ENCODE measurements at places on chromosomes 2 and 18.

GRCh38 chr2:219515874-219516629 lies 1.8 kb downstream of the ASIC4 start:
- no peak for DNase-seq

DNA sequence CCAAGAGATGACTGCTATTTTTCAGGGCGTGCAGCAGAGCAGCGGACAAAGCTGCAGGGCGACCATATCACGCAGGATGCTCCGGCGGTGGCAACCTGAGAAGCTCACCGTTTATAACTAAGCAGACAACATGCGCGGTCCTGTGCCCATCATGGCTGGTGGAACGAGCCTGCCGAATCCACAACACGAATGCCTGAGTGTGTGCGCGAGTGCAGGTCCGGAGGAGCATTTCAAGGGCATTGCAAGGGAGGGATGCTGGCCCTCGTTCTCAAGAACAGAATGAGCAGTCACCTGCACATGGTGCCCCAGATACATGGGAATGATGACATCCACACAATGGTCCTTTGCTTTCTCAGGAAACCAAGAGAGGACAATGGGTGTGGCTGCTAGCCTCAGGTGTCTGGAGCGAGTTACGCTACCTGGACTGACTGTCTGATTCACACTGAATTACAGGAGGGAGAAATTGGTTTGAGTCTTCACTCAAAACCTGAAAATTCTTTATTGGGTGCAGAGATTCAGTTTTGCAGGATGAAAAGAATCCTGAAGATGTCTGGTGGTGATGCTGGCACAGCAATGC lies 39.8 kb downstream of the TBC1D8 start:
- no peak for DNase-seq

- DNase-seq: no peak
Observed at GRCh38 chr2:95054016-95054415, 28.5 kb downstream of the MAL start.

- DNase-seq: no peak
Observed at GRCh38 chr2:27977731-27978312, 87.3 kb downstream of the BABAM2 start.

DNA sequence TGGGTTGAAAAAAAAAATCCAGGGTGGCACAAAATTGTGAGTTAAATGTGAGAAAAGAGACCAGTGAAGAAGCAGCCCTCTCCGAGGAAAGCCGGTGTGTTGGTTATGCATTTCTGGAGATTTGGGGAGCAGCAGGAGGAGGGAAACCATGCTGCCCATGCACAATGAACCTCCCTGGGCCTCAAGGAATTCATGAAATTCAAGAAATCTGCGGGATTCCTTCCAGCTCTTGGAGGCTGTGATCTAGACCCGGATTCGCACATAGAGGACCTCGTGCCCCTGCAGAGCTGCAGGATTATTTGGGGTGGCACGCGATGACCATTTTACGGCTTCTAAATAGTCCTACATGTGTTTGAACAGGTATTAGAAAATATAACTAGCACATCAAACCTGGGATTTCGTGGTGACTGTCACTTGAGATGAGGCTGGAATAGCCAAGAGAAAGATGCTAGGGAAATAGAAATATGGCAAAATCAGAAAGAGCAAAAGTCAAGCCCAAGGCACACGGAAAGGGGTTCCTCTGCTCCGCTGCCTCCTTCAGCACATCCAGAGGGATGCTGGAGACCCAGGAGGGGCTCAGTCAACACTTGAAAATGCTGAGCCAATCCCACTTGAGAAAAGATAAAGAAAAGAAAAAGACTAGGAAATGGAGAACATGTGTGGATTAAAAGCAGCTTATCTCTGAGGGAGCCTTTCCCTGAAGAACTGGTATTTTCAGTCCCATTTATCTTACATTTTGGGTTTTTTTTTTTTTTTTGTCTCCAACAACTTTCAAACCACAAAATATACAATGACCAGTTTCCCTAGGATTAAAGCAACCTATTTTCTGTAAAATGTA lies 22.0 kb downstream of the KCTD1 start:
- DNase-seq: no peak

DNA sequence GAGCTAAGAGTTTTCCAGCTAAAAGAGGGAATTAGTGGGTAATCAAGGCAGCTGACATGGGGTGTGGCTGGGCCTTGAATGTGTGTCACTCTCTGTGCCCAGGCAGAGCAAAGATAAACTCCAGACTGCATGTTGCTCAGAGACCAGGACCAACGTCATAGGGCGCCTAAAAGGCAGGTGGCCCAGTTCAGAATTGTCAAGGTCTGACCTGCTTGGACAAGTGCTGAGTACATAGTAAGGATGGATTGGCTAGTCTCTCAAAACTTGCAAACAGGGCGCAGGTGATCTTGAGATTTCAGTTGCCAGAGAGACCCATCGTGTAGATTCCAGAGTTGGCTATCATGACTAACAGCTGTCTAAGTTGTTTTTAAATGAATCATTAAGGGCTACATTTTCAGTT lies 19.0 kb downstream of the CLUL1 start:
- DNase-seq: no peak

DNA sequence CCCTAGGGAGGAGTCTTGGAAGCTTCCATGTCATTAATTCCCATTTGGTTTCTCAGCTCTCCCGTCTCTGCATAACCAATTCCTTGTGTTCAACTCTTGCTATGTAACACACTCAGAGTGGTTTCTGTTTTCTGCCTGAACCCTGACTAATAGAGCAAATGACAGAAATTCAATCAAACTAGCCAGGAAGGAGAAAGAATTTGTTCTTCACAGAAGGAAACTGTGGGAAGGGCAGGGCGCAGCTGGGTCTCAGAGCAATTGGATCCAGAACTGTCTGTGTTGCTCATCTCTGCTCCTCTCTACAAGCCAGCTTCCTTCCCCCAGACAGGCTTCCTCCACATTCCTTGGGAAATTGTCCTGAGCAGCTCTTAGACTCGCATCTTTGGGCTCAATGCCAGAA lies 269.8 kb downstream of the TNS1 start:
- DNase-seq: no peak

GRCh38 chr2:217415316-217415715 lies 555.5 kb upstream of the TNP1 start:
- no peak for DNase-seq

- no peak for DNase-seq
Observed at GRCh38 chr2:142533177-142533576, 344.3 kb upstream of the KYNU start.

GRCh38 chr18:54835944-54836343 lies 7.7 kb downstream of the RAB27B start:
- DNase-seq: no peak

- DNase-seq: no peak
Observed at GRCh38 chr2:124662946-124663644, 638.0 kb downstream of the CNTNAP5 start.

GRCh38 chr2:122300758-122301157 lies 545.3 kb downstream of the TSN start:
- DNase-seq: no peak

DNA sequence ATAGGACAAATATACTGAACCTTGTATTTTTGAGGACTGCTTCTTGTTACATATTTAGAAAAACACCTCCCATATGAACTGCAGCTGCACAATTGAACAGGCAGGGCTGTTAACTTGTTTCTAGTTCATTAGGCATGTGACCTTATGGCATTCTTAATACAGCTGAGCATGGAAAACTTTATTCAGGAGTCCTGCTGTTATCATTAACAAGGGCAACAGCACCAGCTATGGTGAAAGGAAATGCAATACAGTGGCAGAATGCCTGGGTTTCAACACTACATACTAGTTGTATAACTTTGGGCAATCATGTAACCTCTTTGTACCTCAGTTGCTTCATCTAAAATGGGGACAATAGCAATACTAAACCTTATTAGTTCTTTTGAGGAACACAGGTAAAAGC lies 71.8 kb downstream of the GDF7 start:
- DNase-seq: no peak

GRCh38 chr2:163157411-163157810 lies 318.8 kb upstream of the KCNH7 start:
- DNase-seq: no peak

DNA sequence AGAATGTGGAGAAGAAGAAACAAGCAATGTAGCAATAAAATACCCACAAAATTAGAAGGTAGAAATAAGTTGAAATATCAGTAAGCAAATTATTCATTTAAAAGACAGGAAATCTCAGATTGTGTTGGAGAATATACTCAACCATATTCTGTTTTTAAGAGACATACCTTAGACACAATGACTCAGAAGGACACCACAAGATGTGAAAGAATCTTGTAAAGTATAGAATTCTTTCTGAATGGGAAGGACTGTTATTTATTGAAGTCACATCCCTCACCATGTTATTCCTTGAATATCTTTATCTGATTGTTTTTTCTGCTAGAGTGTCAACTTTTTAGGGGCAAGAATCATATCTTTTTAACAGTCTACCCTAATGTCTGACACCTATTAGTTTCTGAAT lies 50.4 kb downstream of the CTAGE1 start:
- no peak for DNase-seq

- DNase-seq: no peak
Observed at GRCh38 chr18:3748086-3748485, 298.1 kb downstream of the TGIF1 start.

- DNase-seq: no peak
Observed at GRCh38 chr2:120589771-120590608, 145.7 kb upstream of the GLI2 start.

DNA sequence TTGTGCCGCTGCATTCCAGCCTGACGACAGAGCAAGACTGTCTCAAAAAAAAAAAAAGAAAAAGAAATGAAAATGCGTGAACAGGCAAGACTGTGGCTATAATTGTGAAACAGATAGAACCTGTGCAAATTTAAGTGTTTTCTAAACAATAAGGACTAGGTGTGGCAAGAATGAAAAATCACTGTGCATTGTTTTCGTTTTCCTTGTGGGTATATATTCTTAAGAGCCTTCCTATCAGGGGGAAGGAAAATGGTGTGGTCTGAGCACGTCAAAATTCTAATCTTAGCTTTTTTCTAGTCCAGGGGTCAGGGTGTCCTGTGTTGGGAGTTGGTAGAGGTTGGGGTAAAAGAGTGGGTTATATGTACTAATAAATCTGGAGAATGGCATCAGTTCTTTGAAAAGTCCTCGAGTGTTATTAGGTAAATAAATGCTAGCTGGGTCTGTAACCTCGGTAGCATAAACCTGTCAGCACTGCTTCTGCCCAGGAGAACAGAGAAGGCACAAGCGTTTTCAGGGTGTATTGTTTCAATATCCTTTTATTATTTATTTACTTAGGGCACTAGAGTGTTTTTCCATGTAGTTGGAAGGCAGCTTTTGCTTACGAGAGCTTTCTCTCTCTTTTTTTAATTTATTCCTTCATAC lies 11.6 kb downstream of the ATP6V1C2 start:
- DNase-seq: peak; percentile 70

DNA sequence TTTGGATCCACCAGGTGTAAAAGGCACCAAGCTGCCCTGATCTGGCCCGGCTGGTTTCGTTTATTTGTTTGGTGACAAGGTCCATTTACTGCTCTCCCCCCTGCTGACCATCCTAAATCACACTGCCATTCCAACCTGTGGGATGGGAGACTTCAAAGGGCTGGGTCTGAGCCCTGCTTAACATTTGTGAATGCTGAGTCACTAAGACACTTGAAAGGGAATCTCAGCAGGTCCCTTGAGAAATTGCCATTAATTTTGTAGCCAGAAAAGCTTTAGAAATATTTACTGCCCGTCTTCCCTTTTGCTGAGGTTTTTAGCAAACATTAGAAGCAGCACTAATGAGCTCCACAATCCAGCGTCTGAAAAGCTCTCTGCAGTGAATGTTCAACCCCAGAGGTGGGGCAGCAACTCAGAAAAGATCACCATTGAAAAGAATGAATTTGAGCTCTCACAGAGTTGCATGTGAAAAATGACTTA lies 133.8 kb downstream of the ARL4C start:
- DNase-seq: peak; percentile 69

DNA sequence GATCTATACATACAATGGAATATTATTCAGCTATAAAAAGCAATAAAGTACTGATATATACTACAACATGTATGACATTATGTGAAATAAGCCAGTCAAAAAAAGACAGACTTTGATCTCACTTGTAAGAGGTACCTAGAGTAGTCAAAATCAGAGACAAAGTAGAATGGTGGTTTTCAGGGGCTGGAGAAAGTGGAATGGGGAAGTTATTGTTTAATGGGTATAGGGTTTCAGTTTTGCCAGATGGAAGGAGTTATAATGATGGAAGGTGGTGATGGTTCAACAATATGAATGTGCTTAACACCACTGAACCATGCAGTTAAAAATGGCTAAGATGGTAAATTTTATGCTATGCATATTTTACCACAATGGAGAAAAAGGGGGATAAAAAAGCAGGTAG lies 6.3 kb downstream of the COBLL1 start:
- DNase-seq: no peak

GRCh38 chr2:37873229-37873628 lies 51.9 kb upstream of the RMDN2 start:
- peak; percentile 62 for DNase-seq

- no peak for DNase-seq
Observed at GRCh38 chr2:231676243-231676642, 32.1 kb upstream of the PTMA start.

DNA sequence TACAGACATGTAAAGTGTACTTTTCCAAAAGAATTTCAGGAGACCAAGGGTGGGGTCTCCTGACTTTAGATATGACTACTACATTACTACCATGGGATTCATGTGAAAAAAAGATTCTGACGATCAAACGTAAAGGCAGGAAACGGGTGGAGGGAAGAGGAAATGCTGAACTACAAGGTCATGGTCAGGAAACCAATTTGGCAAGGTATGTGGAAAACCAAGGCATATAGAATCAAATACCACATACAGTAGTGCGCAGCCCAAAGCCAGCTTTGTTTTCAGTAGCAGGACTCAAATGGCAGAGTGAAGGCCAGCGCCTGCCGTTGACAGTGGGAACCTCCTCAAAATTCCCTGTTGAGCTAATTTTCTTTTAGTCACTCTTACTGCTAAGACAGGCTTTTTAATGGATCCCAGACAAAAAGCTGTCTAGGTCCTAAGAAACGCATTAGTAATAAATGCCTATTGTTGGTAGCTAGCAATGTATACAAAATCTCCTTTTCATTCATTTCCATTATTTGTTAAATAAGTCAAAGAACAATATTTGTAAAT lies 57.6 kb upstream of the SERTAD2 start:
- no peak for DNase-seq

- DNase-seq: peak; percentile 59
Observed at GRCh38 chr2:108621087-108621559, 86.9 kb downstream of the LIMS1 start.

- DNase-seq: no peak
Observed at GRCh38 chr2:24838541-24838940, 45.3 kb downstream of the CENPO start.

DNA sequence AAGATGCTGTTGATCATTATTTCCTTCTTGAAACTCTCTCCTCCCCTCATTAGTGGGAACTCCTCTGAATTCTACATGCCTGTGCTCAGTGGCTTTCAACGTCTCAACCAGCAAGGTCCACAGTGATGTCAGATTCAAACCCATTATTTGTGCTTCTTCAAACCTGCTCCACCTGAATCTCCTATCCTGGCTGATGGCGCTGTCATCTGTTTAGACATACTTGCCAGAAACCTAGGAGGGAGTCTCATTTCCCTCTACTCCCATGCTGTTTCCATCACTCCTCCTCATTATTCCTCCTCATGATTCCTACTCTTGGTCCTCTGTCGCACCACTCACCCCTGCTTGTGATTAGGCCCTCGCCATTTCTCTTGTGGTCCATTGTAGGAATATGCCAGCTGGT lies 2.9 kb upstream of the LPIN2 start:
- no peak for DNase-seq

GRCh38 chr18:27581296-27581904 lies 396.3 kb upstream of the CHST9 start:
- no peak for DNase-seq

GRCh38 chr2:12821656-12822055 lies 104.9 kb downstream of the TRIB2 start:
- DNase-seq: no peak
